ENCODE measurements at places on chromosomes 4 and X.

DNA sequence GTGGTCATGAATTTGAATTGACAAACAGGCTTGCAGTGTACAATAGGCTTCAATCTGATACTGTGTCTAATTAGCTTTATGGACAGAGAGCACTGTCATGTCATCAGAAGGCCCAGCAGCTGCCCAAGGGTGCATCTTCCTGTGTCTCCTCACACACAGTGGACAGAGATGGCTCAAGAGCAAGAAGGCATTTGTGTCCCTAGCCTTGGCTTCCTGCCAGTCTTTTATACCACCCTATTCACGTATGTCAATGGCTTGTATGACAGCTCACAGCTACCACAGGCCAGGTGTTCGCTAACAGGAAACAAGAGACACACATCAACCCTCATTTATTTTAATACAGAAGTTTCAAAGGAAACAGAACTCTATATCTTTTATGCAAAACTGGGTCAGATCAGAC lies 874.0 kb upstream of the AGA start:
- DNase-seq = no peak

- DNase-seq = no peak
These were observed 497.6 kb downstream of the CCSER1 start for GRCh38 chr4:90624781-90625180.

- no peak for DNase-seq
These were observed 1023.1 kb downstream of the SH3BGRL start for GRCh38 chrX:82224961-82225360.

- no peak for DNase-seq
These were observed 620.7 kb downstream of the RPA4 start for GRCh38 chrX:97504431-97504830.

- DNase-seq = no peak
These were observed 100.0 kb downstream of the DCAF12L2 start for GRCh38 chrX:126065901-126066660.

- DNase-seq = no peak
These were observed 26.5 kb upstream of the SORCS2 start for GRCh38 chr4:7165874-7166201.

- peak; percentile 66 for DNase-seq
These were observed 9.4 kb downstream of the UVSSA start for GRCh38 chr4:1356181-1356998.

DNA sequence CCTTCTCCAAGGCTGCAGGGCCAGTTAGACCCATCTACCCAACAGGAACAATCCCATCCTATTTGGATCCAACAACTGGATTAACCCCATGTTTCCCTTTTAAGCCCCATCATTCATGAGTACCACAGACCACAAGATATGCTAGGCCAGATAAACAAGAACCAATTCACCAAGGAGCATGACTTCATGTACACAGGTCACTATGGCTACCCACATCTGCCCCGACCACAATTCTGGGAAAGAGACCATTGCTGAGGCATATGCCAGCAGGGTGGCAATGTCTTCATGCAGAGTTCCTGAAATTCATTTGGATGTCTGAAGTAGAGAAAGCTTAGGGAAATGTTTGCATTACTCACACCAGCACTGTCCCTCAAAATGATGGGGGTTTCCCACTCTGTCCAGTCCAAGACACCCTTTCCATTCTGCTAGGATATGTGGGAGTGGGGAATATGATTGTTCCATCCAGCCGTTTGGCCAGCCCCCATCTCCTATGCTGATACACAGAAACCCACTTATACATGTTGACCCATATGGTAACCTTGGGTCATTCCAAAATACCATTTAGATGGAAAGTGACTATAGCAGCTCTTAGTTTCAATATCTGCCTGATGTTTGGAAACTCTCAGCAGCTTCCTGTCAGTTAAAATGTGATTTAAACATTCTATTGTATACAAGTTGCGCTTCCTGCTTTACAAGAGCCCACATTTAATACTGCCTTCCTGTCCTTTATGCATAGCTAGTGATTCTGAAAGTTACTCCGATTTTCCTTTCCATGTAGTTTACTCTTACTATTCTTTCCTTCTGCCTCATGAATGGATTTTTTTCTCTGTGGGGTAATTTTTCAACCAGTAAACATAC lies 129.0 kb downstream of the AMMECR1 start:
- DNase-seq = no peak

- no peak for DNase-seq
These were observed 102.9 kb downstream of the COX18 start for GRCh38 chr4:72966652-72967051.

DNA sequence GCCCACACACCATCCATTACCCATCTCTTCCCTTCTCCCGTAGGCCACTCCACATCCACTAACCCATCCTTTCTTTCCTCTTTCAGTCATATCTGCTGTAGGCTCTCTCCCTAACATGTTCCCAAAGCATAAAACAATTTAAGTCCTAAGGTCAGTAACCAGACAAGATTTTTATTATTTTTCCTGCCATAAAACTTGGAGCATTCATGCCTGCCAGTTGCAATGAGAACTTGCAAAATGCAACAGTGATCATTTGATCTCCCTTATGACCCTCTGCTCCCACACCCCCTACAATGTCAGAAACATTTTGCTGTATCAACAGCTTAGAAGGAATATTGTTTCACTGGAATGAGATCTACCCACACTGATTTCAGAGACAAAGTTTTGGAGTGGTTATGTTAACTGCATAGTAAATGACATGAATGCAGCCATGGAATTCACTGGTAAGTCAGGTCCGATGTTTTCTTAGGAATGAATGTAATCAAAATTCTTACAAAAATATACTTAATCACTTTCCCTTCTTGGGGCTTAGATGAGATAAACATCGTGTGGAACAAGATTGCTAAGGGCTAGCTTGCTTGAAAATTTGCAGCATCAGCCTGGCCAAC lies 5.7 kb downstream of the NIPAL1 start:
- DNase-seq = no peak

- no peak for DNase-seq
These were observed 85.9 kb downstream of the FIP1L1 start for GRCh38 chr4:53463340-53463739.

DNA sequence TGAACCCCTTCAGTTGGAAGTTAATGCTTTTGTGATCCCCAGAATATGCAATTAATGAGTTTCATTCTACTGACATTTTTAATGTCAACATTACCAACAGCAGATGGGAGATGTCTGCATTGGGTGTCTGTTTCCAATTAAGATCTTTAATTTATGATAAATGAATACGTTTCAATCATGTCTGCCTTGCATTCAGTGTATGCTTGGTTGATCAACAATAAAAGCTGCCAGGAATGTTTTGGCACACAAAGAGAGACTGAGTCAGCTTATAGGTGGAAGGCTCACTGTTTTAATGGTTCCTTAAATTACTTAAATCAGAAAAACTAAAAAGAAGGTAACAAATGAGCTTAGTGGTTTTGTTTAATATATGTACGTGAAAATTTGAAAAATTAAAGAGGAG lies 359.9 kb upstream of the CNKSR2 start:
- no peak for DNase-seq

- DNase-seq = no peak
These were observed 215.5 kb upstream of the VEGFC start for GRCh38 chr4:177008071-177008835.

GRCh38 chr4:29002151-29002550 lies 1718.0 kb upstream of the PCDH7 start:
- DNase-seq = no peak

GRCh38 chr4:99950913-99951254 lies 809 bp upstream of the H2AZ1 start:
- DNase-seq = no peak

GRCh38 chr4:186839122-186840037 lies 115.7 kb upstream of the FAT1 start:
- no peak for DNase-seq

DNA sequence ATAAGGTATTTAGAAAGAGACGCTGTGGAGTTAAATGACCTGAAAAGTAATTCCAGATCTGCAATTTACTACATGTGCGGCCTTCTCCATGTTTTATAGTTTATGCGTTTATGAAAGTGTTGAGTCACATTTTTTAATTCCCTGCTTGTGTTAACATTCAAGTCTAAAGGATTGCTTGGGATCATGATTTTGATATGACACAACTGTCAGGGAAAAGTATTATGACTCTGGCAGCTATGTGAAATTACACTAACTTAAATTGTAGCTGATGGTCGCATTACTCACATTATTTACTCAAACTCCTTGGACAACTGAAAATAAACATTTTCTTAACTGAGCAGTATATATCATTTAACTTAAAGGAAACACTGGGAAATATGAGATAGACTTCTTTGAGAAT lies 14.3 kb upstream of the GABRB1 start:
- no peak for DNase-seq

GRCh38 chr4:10587697-10588096 lies 96.9 kb downstream of the CLNK start:
- DNase-seq = no peak

DNA sequence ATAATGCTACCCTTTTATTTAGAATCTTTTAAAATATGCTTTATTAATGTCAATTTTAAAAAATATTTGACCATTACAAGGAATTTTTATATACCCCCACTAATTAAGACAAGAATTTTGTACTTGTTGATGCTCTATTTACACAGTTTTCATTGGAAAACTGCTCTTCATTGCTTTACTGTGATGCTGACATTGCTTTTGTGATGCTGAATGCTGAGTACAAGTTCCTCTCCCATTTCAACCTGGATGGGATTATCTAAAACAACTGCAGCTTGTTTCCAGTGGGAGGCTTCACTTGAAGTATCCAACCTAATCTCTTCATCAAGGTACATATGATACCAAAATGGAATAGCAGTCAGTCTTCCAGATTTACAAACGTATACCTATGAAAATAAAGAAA lies 21.2 kb downstream of the TMEM184C start:
- DNase-seq = no peak

DNA sequence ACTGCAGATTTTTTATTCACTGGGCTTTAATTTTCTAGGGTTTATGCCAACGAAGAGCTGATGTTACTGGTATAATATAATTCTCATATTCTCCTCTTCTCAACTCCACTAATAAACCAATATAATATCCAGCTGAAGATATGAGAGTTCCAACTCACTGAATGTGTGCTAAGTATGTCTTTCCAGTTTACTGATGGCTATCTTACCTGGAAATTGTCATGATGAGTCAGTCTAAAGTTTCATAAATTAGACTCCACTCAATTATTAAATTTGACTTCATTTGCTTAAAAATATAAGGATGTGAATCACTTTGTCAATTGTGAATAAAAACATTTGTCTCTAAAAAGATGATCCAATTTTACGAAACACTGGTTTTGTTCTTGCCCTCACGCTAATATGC lies 28.4 kb downstream of the STBD1 start:
- DNase-seq = no peak

GRCh38 chr4:94961420-94961819 lies 203.7 kb downstream of the BMPR1B start:
- DNase-seq = no peak

- no peak for DNase-seq
These were observed 174.2 kb downstream of the DCHS2 start for GRCh38 chr4:154317201-154317999.

- DNase-seq = no peak
These were observed 9.5 kb downstream of the XPNPEP2 start for GRCh38 chrX:129748305-129748704.

GRCh38 chr4:90840828-90841227 lies 713.6 kb downstream of the CCSER1 start:
- DNase-seq = no peak
